ENCODE measurements at places on chromosomes 12 and 14. TPM values are rescaled to one million over a fixed set of nuclear protein-coding genes. Genes with fewer than 3 reads are reported as not detected.

Gene SMIM41
- not detected for total RNA-seq

Gene ZC3H10
- 2.5 TPM for total RNA-seq

Gene KIF5A
- 0.20 TPM for total RNA-seq

Gene MGP
- not detected for total RNA-seq

Gene CCDC197
- not detected for total RNA-seq

Gene KRT72
- total RNA-seq: not detected

Gene TBX3
- total RNA-seq: 54.5 TPM

Gene CLEC1B
- total RNA-seq: not detected

Gene SLC10A1
- not detected for total RNA-seq

Gene ADCY4
- not detected for total RNA-seq

Gene HOXC12
- not detected for total RNA-seq

Gene PRMT5
- total RNA-seq: 115 TPM

Gene SCN8A
- 1.8 TPM for total RNA-seq

Gene DPPA3
- total RNA-seq: not detected

Gene DCD
- total RNA-seq: not detected

Gene CCDC177
- 0.04 TPM for total RNA-seq

Gene SPX
- 3.9 TPM for total RNA-seq

Gene USP44
- total RNA-seq: 0.09 TPM

Gene FZD10
- total RNA-seq: not detected

Gene GPX2
- 291 TPM for total RNA-seq

Gene LBHD2
- 0.22 TPM for total RNA-seq

Gene FLRT2
- 4.0 TPM for total RNA-seq

Gene SIX4
- total RNA-seq: 2.8 TPM

Gene TBX5
- not detected for total RNA-seq

Measured in A549 treated with dexamethasone at 1 μM for 4 hours (cell line).